Mesothelial cell of epicardium (in vitro differentiated cells): ENCODE measurements at places on chromosomes 7 and 10.

GRCh38 chr10:118730756-118731456 is 23.9 kb downstream of the CACUL1 start:
- DNase-seq = no peak

- DNase-seq = no peak
These were observed 137.6 kb upstream of the VWC2 start for GRCh38 chr7:49635800-49636199.

- no peak for DNase-seq
These were observed 480 bp downstream of the MNX1 start for GRCh38 chr7:157009778-157010587.

- no peak for DNase-seq
These were observed 282.4 kb downstream of the TNS3 start for GRCh38 chr7:47299496-47299895.

- no peak for DNase-seq
These were observed 204.8 kb downstream of the BMPER start for GRCh38 chr7:34109936-34110780.

- no peak for DNase-seq
These were observed 90.7 kb downstream of the MKI67 start for GRCh38 chr10:128035557-128035973.

GRCh38 chr10:125213541-125214282 is 53.3 kb upstream of the CTBP2 start:
- no peak for DNase-seq

DNA sequence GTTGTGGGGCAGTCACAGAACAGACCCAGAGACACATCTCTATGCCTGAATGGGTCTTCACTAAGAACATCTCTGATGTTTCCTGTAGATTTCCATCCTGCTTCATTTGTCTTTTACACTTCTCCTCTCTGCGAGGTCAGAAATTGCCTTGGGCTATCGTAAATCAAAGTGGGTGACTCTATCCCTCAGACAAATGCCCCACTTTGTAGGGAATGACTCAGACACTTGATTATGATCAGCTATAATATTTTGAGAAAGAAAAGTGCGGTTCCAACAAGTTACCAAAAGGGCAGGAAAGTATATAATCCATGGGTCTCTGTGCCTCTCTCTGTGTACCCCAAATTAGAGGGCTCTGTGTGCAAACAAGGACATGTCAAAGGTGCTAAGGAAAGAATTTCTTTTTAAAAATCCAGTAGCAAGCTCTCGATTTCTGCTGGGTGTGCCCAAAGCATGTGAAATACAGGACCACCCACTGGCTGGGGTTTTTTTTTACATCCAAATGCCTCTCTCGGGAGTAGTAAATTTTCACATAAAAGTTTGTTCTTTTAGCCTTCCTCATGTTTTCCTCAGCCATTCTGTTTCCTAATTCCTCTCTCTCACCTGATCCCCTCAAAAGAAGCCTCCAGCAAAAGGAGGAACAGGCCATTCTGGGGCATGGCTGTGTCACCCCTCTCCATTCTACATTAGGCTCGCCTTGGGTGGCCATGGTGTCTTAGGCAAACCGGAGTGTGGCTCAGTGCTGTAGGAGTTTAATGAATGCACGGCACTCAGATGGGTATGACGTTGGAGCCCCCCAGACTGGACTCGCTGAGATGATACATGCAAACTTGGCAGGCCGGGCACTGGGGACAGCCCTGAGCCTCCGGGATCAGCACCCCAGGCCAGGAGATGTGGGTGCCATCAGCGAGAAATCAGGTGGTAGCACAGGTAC is 6.3 kb upstream of the OPN4 start:
- DNase-seq = no peak

- DNase-seq = no peak
These were observed 3.8 kb downstream of the LCOR start for GRCh38 chr10:96835899-96836298.

GRCh38 chr10:10860455-10860976 is 157.2 kb upstream of the CELF2 start:
- DNase-seq = no peak

GRCh38 chr10:78209970-78210369 is 176.3 kb downstream of the RPS24 start:
- no peak for DNase-seq

DNA sequence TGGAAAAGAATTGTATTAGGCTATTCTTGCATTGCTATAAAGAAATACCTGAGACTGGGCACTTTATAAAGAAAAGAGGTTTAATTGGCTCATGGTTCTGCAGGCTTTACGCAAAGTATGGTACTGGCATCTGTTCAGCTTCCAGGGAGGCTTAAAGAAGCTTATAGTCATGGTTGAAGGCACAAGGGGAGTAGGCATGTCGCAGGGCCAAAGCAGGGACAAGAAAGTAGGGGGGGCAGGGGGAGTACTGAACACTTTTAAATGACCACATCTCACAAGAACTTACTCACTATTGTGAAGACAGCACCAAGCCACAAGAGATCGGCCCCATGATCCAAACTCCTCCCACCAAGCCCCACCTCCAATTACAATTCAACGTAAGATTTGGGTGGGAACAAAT is 152.5 kb upstream of the PHF14 start:
- DNase-seq = no peak

GRCh38 chr10:72762042-72762441 is 70.1 kb downstream of the MCU start:
- DNase-seq = no peak

DNA sequence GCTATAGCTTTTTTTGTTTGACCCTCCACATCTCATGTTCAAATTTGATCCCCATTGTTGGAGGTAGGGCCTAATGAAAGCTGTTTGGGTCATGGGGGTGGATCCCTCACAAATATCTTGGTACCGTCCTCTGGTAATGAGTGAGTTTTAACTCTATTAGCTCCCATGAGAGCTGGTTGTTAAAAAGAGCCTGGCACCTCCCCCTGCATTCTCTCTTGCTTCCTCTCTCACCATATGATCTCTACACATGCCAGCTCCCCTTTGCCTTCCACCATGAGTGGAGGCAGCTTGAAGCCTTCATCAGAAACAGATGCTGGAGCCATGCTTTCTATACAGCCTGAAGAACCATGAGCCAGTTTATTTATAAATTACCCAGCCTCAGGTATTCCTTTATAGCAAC is 43.0 kb upstream of the IMMP2L start:
- no peak for DNase-seq

DNA sequence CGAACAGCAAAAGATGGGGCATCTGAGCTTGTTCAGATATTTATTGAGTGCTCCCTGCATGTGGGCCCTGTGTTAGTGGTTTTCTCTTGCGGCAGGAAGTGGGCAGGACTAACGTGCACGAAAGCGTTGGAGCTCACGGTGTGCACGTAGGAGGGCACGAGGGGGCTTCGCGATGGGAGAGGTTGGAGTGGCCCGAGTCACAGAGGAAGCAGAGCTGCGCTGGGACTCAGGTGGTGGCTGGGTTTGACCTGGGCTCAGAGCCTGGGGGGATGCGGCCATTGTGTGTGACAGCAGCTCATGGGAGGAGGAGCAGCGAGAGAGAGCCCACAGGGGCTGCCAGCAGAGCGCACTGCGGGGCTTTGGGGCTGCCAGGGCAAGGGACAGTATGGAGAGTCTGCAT is 7.7 kb downstream of the ZSCAN25 start:
- no peak for DNase-seq

- DNase-seq = no peak
These were observed 196.4 kb downstream of the ANKRD7 start for GRCh38 chr7:118420888-118421287.
